Esophagus squamous epithelium (tissue), 5 donors: ENCODE measurements at places on chromosomes 5 and 9.

DNA sequence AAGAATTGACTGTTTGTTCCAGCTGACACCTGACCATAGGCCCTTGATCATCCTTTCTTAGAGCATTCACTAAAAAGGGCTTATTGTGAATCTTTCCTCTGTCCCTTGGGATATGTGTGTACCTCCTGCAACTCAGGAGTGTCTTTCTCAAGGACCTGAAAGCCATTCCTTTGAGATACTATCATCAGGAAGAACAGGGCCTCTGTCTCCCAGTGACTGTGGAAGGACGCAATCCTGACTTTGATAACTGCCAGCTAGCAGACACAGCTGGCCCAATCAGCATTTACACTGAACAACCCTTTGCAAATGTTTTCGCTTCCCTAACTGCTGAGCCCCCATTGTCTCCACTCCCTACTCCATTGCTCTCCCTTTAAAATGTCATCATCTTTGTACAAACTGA is 144.4 kb downstream of the RMI1 start:
- DNase-seq = no peak

DNA sequence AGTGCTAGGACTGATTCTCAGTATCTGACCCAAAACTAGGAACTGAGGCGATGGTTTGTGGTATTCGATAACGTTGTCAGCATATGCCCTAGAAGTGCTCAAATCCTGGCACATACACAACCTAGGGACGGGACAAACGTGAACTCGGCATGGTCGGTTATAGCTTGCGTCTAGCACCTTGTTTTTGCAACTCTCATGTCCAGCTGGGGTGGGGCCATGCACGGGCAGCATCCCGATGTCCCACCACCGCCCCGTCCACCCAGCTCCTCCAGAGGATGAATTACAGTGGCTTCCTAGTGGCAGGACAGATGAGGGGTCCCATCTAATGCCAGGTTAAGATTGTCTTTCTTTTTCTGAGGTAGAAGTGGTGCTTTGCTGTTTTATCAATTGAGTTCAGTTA is 31.6 kb downstream of the PROP1 start:
- no peak for DNase-seq

- DNase-seq = no peak
Observed at GRCh38 chr5:83548581-83548980, 77.0 kb downstream of the VCAN start.

DNA sequence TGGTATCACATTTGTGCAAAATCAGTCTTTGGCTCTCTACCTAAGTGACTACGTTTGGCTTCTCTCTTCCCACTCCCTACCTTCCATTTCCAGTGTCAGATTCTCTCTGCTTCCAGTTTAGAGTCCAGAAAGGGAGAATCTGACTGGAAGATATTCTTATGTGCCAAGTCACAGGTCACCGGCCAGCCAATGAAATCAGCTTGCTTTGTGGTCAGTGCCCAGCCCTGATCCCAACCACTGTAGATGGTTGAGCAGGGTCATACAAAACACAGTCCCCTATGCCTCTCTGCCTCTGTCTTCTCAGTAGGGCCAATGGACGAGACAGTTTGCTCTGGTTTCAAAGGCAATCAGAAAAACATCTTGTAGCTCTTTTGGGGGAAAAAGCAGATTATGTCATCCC is 15.6 kb upstream of the EPB41L4B start:
- DNase-seq = no peak
